Panc1 (cell line): ENCODE measurements at places on chromosomes 11 and 22.

DNA sequence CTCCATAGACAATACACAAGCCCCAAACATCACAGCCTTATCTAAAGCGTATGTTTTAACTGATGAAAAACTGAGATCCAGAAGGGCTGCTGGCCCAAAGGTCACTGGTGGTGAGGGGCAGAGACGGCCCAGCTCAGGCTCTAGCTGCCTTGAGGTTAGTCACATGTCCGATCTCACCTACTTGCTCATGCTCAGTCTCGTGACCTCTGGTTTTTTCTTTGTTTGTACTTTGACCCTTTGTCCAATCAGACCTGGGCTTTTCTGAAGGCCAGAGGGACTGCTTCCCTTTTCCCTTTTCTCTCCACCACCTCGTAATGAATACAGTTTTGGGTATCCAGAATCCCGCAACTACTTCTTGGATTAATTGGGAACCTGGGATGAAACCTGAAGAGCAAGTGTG, 28.6 kb downstream of the MMP20 start:
- H3K36me3 ChIP-seq: no peaks in the 10 kb centered on the region
- DNase-seq: no peak
- no peak overlapping the region for H3K4me3 ChIP-seq
- H3K4me1 ChIP-seq: peaks cover 36% of the 10 kb centered on the region
- H3K27ac ChIP-seq: peak overlapping the region; percentile 97

DNA sequence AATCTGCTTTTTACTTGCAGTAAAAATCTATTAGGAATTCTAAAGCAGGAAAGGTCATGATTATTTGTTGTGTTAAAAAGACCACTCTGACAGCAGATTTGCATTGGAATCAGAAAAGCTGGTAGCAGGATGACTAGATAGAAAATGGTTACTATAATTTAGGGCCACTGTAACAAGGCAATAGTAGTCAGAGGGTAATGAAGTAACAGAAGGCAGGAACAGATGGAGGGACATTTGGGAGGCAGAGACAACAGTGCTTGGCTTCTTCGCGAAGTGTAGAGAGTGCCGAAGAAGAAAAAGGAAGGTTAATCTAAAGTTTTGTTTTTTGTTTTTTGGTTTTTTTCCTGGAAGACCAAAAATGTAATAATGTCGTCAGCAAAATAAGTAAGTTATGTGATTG, 129.8 kb upstream of the SLC5A12 start:
- no peaks in the 10 kb centered on the region for H3K36me3 ChIP-seq
- DNase-seq: no peak
- H3K27me3 ChIP-seq: no peaks in the 10 kb centered on the region
- H3K4me3 ChIP-seq: no peak overlapping the region
- no peaks in the 10 kb centered on the region for H3K4me1 ChIP-seq

GRCh38 chr22:33620085-33620484, 300.2 kb downstream of the LARGE1 start:
- no peaks in the 10 kb centered on the region for H3K27me3 ChIP-seq
- H3K36me3 ChIP-seq: no peaks in the 10 kb centered on the region
- no peak for DNase-seq
- no peak overlapping the region for H3K4me3 ChIP-seq

DNA sequence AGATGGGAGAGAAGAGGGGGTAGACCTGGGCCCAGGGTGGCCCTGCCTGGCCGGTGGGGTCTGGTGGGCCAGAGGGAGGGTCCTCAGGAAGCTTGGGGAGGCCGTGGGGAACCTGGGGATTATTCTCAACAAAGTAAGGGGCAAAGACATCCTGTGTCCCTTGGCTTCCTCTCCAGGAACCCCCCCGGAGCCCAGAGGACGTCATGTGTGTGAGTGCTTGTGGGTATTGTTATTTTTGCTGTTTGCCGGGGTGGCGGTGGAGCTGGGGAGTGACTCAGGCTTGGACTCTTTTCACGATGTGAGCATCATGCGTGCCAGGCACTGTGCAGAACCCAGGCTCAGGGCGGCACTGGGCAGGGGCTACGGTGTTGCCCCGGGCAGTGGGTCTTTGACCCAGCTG, 982 bp upstream of the SHANK3 start:
- no peaks in the 10 kb centered on the region; the same call in 1 of the 2 replicates for H3K4me1 ChIP-seq
- no peak for DNase-seq
- no peak overlapping the region for H3K4me3 ChIP-seq
- H3K27ac ChIP-seq: no peak overlapping the region
- no peaks in the 10 kb centered on the region for H3K27me3 ChIP-seq

- H3K27ac ChIP-seq: peak overlapping the region; percentile 20; the same call in 1 of the 2 replicates
- H3K36me3 ChIP-seq: no peaks in the 10 kb centered on the region
- H3K27me3 ChIP-seq: no peaks in the 10 kb centered on the region
- no peak overlapping the region for H3K4me3 ChIP-seq
- H3K4me1 ChIP-seq: peaks cover 25% of the 10 kb centered on the region
- DNase-seq: no peak
Observed at GRCh38 chr11:129998107-129998506, 4.5 kb downstream of the PRDM10 start.

DNA sequence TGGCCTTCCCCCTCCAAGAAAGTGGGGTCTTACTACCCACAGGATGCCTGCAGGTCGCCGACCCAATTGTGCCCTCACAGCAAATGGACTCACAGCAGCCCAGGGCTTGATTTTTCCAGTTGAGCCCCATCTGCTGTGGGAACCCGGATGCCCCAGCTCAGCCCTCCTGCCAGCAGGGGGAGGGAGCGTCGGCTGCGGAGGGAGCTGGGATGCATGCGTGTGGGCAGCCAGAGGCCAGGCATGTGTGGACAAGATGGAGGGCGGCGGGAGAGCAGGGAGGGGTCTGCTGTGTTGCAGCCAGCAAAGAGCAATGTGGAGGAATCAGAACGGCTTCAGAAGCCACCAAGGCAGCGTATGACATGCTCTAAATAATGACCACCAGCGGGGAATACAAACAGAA, 41.0 kb upstream of the EIF3D start:
- 0 out of 2 replicates have a peak overlapping the region, but pooled peaks have one; percentile 21 for H3K27ac ChIP-seq
- H3K36me3 ChIP-seq: no peaks in the 10 kb centered on the region
- H3K4me3 ChIP-seq: no peak overlapping the region
- no peaks in the 10 kb centered on the region; the same call in 1 of the 2 replicates for H3K4me1 ChIP-seq

DNA sequence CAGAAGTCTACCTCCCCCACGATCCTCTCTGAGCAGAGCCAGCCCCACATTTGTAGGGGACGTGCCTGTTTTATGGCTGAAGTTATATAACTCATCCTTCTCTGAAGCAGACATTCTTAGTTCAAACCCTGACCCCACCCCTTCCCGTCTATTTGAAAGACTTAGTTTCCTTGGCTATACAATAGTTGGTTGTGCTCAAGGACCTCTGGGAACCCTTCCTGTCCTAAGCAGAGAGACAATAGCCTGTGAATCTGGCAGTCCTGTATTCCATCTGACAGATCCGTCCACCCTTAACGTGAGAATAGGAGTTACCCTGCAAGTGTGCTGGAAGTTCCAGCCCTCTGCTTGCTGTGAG, 75.2 kb downstream of the MN1 start:
- no peaks in the 10 kb centered on the region for H3K4me1 ChIP-seq
- DNase-seq: no peak
- H3K27me3 ChIP-seq: no peaks in the 10 kb centered on the region
- no peak overlapping the region for H3K4me3 ChIP-seq
- H3K36me3 ChIP-seq: no peaks in the 10 kb centered on the region

GRCh38 chr11:103202048-103202651, 92.9 kb downstream of the DYNC2H1 start:
- H3K27ac ChIP-seq: no peak overlapping the region
- H3K27me3 ChIP-seq: no peaks in the 10 kb centered on the region
- DNase-seq: no peak
- H3K4me3 ChIP-seq: no peak overlapping the region
- H3K4me1 ChIP-seq: no peaks in the 10 kb centered on the region

DNA sequence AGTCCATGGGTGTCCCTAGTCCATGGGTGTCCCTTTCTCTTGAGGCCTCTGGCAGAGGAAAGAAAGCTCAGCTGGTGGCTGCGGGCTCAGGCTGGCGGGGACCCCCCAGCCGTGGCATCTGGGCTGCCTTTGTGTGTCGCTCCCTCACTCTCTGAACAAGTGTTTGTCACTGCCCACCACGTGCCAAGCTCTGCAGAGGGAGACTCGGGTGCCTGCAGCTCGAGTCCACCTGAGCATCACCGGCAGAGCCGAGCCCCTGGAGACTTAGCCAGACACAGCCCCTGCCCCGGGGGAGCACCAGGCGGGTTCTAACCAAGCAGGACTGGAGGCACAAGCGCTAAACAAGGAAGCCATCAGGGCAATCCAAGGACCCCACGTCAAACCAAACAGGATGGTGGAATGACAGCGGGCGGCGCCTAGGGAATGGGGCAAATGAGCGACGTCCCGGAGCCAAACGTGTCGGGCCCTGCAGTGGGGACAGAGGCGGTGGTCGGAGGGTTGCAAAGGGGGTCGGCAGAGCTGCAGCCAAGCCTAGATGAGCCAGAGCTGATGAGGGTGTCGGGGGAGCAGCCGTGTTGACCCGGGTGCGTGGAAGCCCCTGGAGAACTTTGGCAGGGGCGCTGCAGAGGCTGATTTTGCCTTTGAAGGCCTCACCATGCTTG, 2.1 kb upstream of the GRAMD4 start:
- no peak overlapping the region for H3K27ac ChIP-seq
- H3K27me3 ChIP-seq: no peaks in the 10 kb centered on the region
- DNase-seq: no peak

- H3K36me3 ChIP-seq: no peaks in the 10 kb centered on the region
- H3K27ac ChIP-seq: peak overlapping the region; percentile 83
- no peaks in the 10 kb centered on the region for H3K27me3 ChIP-seq
- DNase-seq: peak; percentile 93
- H3K4me3 ChIP-seq: no peak overlapping the region
- H3K4me1 ChIP-seq: peaks cover 14% of the 10 kb centered on the region
Observed at GRCh38 chr11:129639300-129639699, 176.3 kb upstream of the TMEM45B start.

GRCh38 chr11:130202009-130202817, 42.6 kb downstream of the ST14 start:
- H3K4me3 ChIP-seq: no peak overlapping the region
- no peaks in the 10 kb centered on the region for H3K36me3 ChIP-seq
- no peaks in the 10 kb centered on the region for H3K27me3 ChIP-seq

- DNase-seq: peak; percentile 38
- no peaks in the 10 kb centered on the region for H3K36me3 ChIP-seq
- no peak overlapping the region for H3K27ac ChIP-seq
- peaks cover 6% of the 10 kb centered on the region; the same call in 1 of the 2 replicates for H3K4me1 ChIP-seq
Observed at GRCh38 chr22:22111267-22111751, 128.7 kb upstream of the TOP3B start.

GRCh38 chr11:3796801-3797328, 489 bp downstream of the NUP98 start:
- H3K27ac ChIP-seq: peak overlapping the region; percentile 95
- peaks cover 10% of the 10 kb centered on the region for H3K4me1 ChIP-seq
- H3K27me3 ChIP-seq: no peaks in the 10 kb centered on the region
- DNase-seq: no peak

DNA sequence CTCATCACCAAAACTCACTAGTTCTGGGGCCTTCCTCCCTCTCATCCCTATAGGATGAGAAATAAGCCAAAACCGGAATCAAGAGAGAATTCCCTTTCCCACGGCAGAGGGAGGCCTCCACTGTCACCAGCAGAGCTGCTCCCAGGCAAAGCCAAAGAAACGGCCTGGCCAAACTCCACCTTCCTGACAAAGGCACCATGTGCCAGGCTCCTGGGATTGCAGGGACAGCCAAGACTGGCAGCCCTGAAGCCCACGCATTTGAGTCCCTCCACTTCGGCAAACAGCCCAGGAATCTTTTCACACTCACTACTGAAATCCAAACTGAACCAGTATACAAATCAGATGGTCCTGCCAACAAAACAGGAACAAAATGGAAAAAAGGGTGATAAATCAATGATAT, 6.1 kb downstream of the SMCO4 start:
- H3K36me3 ChIP-seq: no peaks in the 10 kb centered on the region
- no peaks in the 10 kb centered on the region for H3K27me3 ChIP-seq
- no peak for DNase-seq
- H3K4me3 ChIP-seq: no peak overlapping the region
- no peak overlapping the region for H3K27ac ChIP-seq

- H3K36me3 ChIP-seq: no peaks in the 10 kb centered on the region
- no peaks in the 10 kb centered on the region for H3K27me3 ChIP-seq
- no peaks in the 10 kb centered on the region for H3K4me1 ChIP-seq
Observed at GRCh38 chr11:11374358-11375148, 21.5 kb upstream of the CSNK2A3 start.

GRCh38 chr11:65851811-65852507, 6.0 kb downstream of the CFL1 start:
- no peaks in the 10 kb centered on the region for H3K27me3 ChIP-seq
- peaks cover 36% of the 10 kb centered on the region for H3K4me1 ChIP-seq
- DNase-seq: no peak
- no peak overlapping the region for H3K4me3 ChIP-seq
- peaks cover 29% of the 10 kb centered on the region for H3K36me3 ChIP-seq

- H3K4me3 ChIP-seq: no peak overlapping the region
- H3K4me1 ChIP-seq: no peaks in the 10 kb centered on the region
- DNase-seq: no peak
- H3K27me3 ChIP-seq: no peaks in the 10 kb centered on the region
- H3K36me3 ChIP-seq: peaks cover 10% of the 10 kb centered on the region; the same call in 1 of the 2 replicates
Observed at GRCh38 chr11:65404210-65404609, 17.8 kb downstream of the FRMD8 start.

- H3K4me1 ChIP-seq: no peaks in the 10 kb centered on the region
- no peak overlapping the region for H3K27ac ChIP-seq
- no peak overlapping the region for H3K4me3 ChIP-seq
- no peaks in the 10 kb centered on the region for H3K36me3 ChIP-seq
- H3K27me3 ChIP-seq: no peaks in the 10 kb centered on the region
Observed at GRCh38 chr11:107770551-107770951, 58.7 kb upstream of the SLN start.

GRCh38 chr11:65425105-65425970, 2.7 kb downstream of the NEAT1 start:
- H3K4me1 ChIP-seq: peaks cover 48% of the 10 kb centered on the region
- peak overlapping the region; percentile 100 for H3K27ac ChIP-seq
- peak overlapping the region; percentile 91 for H3K4me3 ChIP-seq
- no peaks in the 10 kb centered on the region for H3K27me3 ChIP-seq
- peaks cover 25% of the 10 kb centered on the region for H3K36me3 ChIP-seq

DNA sequence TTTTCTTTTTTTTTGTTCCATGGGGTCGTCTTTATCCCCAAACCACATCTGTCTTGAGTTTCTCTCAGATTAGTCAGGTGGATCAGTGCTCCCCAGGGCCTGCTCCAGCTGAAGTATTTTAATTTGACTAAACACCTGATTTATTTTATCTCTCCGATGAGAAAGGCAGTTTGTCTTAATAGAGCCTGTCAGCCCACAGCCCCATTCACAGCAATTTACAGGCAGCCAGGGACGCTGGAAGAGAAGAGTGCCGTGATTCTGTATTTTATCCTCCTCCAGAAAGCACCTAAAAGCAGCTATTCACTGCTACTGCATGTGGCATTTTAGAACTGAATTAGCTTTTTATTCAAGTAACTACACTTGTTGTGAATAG, 164.5 kb downstream of the SOX6 start:
- no peaks in the 10 kb centered on the region for H3K36me3 ChIP-seq
- H3K4me1 ChIP-seq: no peaks in the 10 kb centered on the region
- no peak overlapping the region for H3K27ac ChIP-seq
- H3K4me3 ChIP-seq: no peak overlapping the region
- H3K27me3 ChIP-seq: no peaks in the 10 kb centered on the region
- no peak for DNase-seq
